Aortic smooth muscle cell (primary cell): ENCODE measurements at places on chromosomes 1 and 21. TPM values are rescaled to one million over a fixed set of nuclear protein-coding genes. Genes with fewer than 3 reads are reported as not detected.

The PLA2G2F gene
- not detected in 2 replicates for total RNA-seq

The MPL gene
- not detected in 2 replicates for total RNA-seq

The ALPL gene
- total RNA-seq, result under 0.01 TPM in 1 of 2 replicates, not detected in the other

The RBM11 gene
- not detected in 2 replicates for total RNA-seq

The OR2T2 gene
- total RNA-seq, result not detected in 2 replicates

The AGMAT gene
- total RNA-seq, result 0.68 and 1.1 TPM in 2 replicates

The NOS1AP gene
- under 0.01 TPM in 1 of 2 replicates, not detected in the other for total RNA-seq

The FALEC gene
- 0.31 TPM in 1 of 2 replicates, not detected in the other for total RNA-seq

The MPZ gene
- total RNA-seq, result 1.6 and 1.7 TPM in 2 replicates

The OR2T35 gene
- total RNA-seq, result not detected in 2 replicates

The LCE2B gene
- total RNA-seq, result not detected in 2 replicates

The SH2D1B gene
- not detected in 2 replicates for total RNA-seq

The MIXL1 gene
- total RNA-seq, result not detected in 2 replicates

The SLC50A1 gene
- 21.9 and 27.0 TPM in 2 replicates for total RNA-seq

The STX12 gene
- 58.7 and 65.2 TPM in 2 replicates for total RNA-seq

The NBPF10 gene
- total RNA-seq, result 4.4 TPM in 2 replicates

The LMO4 gene
- total RNA-seq, result 26.0 and 29.5 TPM in 2 replicates

The GBP5 gene
- total RNA-seq, result under 0.01 TPM in 2 replicates
